ENCODE measurements at places on chromosomes 2 and 18.

DNA sequence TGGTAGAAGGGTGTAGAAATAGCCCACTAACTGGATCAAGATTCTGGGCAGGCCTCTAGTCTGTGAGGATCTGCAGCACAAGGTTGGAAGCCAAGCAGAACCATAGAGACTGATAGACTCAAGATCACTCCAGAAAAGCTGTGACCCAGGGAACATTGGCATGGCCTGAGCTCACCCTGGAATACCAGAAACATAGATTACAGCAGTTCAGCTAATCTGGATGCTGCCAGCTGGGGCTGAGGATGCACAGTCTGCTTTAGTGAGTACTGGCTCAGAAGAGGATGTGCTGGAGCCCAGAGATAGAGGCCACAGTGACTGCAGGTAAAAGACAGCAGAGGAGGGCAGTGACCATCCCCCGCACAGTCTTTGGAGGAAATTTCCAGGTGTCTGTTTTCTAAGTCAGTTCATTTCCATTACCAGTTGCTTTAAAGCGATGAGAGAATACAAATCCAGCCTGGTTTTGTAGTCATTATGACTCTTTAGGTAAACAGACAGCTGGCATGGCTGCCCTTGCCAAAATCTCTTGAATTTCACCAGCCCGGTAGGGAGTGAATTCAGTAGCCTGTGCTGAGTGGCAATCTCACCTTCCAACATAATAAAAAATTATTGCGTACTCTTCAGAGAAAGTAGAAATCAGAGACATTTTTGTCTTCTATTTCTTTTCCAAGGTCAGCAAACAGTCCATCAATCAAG, 119.2 kb downstream of the ANTXR1 start:
- DNase-seq = no peak

GRCh38 chr2:3293221-3293620, 84.4 kb downstream of the EIPR1 start:
- DNase-seq = no peak

GRCh38 chr18:4125224-4125623, 329.9 kb downstream of the DLGAP1 start:
- DNase-seq = no peak

- DNase-seq = no peak
Measured at GRCh38 chr2:107334306-107334705, 448.3 kb upstream of the ST6GAL2 start.

GRCh38 chr2:237570776-237571335, 4.5 kb downstream of the PRLH start:
- no peak for DNase-seq

- DNase-seq = no peak
Measured at GRCh38 chr2:232779934-232780333, 3.6 kb upstream of the KCNJ13 start.

DNA sequence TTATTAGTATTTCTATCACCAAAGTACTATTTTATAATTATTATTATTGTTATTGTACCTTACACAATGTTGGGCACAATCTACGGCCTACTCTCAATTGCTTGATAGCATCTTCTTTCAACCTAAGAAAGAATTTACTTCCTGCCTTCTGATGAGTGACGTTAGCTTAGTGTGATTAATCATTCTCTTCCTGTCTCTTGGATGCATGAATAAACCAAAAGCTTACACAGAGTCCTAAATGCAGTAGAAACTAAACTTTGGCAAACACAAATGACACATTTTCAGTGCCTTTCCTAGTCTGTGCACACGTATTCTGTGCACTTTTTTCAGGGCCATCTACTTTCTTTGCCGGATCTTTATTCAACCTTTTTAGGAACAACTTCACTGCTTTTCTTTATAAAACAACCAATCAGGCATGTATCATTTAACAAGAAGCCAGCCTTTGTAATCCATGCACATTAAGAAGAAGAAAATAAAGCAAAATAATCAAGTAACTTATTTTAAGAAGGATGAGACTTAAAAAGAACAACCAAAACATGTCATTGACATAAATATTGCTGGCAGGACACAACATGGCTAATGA, 19.1 kb downstream of the TRAK2 start:
- no peak for DNase-seq

GRCh38 chr2:138026111-138027020, 62.1 kb downstream of the HNMT start:
- DNase-seq = no peak

- DNase-seq = peak; percentile 28
Measured at GRCh38 chr2:225379856-225380255, 19.7 kb upstream of the NYAP2 start.

DNA sequence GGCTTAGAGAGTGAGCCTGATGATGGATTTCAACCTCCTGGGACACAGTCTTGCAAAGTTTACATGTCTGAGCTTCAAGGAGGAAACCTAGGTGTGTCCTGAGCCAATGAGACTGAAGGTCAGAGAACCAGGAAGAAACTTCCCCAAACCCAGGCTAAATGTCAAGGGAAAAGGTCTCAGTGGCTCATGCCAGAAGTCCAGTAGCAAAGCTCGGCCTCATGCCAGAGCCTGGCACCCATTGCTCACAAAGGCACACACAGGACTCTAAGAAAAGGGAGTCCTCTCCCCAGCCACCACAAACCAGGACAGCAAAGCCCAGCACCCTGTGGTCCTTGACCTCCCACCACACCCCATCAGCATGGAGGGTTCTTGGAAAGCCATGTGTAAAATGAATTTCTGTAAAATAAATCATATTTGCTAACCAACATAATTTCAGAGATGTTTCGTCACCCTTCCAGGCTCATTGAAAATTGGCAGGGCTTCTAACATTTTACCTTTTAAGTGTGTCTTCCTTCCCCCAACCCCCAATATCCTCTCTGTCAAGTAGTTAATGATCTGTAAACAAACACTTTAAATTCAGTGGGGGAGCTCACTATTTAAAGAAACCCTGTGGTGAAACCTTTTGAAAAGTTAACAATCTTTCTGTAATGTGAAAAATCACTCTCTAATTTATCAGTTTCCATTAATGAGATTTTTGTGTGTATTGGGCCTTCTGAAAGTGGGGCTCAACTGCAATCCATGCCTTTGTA, 77.1 kb downstream of the BCL11A start:
- no peak for DNase-seq

GRCh38 chr2:214560618-214561190, 149.8 kb downstream of the VWC2L start:
- DNase-seq = no peak

DNA sequence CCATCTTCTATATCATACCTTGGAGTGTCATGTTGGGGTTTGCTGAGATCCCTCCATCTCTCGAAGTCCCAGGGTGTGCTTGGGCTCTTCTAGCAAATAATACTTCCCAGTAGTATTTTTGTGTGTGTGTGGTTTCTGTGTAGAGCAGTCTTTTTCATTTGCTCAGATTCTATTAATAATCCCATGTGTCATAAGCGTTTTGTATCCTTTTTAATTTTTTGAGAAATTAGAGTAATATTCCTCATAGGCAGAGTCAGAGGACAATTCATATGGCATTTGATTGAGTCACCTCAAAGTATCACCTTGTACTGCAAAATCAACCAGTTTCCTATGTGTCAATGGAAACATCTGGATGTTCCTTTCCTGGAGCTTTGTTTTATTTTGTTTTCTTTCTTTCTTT, 37.4 kb upstream of the PPP1R1C start:
- no peak for DNase-seq

GRCh38 chr2:148922776-148923475, 47.9 kb downstream of the KIF5C start:
- DNase-seq = no peak

- DNase-seq = no peak
Measured at GRCh38 chr2:218998414-218999002, 5.3 kb upstream of the CRYBA2 start.

- DNase-seq = no peak
Measured at GRCh38 chr2:201319511-201319910, 37.6 kb downstream of the FLACC1 start.

DNA sequence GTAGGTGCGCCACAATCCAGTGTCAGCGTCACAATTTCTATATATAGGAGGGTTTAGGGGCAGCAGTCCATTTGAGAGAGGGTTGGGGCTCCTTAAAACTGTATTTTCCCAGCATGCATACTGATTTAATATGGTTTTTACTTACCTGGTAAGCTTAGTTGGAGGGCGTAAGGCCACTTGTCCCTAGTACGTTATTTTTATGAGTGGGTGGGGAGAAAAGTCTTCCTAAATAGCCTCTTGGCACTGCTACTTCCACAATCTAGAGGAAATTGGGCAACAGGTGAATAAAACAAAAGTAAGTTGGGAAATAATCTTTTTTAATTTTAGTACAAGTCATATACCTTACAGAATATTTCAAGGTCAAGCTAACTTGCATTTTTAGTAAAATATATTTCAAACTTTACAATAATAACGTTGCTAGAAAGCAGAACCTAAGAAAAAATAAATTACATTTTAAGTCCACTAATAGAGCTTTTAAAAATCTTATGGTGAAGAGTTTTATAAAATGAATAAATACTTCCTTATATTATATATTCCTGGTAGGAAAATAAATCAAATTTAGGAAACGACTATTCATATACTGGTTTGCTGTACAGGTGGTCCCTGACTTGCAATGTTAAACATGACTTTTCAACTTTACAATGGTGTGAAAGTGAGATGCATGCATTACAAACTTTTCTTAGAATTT, 20.9 kb downstream of the DHRS9 start:
- DNase-seq = no peak

GRCh38 chr18:45920367-45920766, 46.8 kb downstream of the EPG5 start:
- DNase-seq = peak; percentile 34
